ENCODE measurements at places on chromosomes 7 and 10.

DNA sequence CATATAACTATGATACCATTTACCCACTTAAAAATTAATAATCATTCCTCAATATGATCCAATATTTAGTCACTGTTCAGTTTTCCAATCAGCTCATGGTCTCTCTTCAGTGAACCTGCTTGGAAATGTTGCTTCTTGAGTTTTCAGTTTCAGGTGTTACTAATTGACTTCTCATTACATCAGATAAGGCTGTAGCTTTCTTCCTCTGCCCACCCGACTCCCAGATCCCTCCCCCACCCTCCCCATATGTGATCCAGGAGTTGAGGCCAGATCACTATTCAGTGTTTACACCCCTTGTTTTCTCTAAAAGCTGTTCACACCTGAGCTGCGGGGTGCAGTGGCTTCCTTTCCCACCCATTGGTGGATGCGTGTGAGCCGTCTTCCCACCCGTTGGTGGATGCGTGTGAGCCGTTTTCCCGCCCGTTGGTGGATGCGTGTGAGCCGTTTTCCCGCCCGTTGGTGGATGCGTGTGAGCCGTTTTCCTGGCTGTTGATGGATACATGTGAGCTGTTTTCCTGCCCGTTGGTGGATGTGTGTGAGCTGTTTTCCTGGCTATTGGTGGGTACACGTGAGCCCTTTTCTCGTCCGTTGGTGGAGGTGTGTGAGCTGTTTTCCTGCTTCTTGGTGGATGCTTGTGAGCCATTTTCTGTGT is 3.2 kb upstream of the MTG1 start:
- no peak for DNase-seq

GRCh38 chr10:110897184-110897583 is 21.8 kb downstream of the BBIP1 start:
- DNase-seq = no peak

GRCh38 chr7:99000196-99000903 is 122.0 kb downstream of the TRRAP start:
- DNase-seq = no peak

DNA sequence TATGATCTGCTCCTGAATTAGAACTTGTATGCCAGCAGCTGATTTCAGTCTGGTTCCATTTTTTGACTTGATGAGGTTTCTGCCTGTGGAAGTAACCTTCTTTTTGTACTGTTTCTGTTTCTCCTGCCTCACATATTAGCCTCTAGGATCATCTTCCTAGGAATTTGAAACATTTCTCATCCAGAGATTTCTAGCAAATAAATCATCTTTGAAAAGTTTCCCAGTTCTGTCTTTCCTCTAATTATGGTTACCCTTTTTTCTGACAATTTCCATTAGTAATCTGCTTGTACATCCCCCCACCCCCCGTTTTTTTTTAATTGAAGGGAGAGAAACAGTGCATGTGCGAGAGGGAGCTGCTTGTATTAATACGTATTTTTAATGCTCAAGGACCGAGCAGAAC is 92.2 kb downstream of the NRF1 start:
- DNase-seq = no peak

DNA sequence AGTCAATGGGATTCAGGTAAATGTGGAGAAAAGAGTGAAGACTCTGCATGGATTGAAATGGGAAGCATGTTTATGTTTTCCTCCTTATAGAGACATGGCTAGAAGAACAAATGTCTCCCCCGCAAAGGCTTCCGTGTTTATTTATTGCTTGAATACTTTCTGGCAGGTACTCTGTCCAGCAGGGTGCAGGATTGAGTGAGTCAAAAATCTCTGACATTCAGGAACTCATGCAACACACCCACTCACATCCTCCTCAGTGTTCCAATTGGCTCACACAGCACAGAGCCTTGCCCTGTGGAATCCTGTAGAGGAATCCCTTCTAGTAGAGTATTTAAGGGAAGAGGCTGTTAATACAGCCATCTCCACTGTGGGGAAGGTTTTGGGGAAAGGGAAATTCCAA is 290.3 kb upstream of the VWC2 start:
- DNase-seq = peak; percentile 53
